GF-D8 (cell line): ENCODE measurements at places on chromosomes 12 and 14.

DNA sequence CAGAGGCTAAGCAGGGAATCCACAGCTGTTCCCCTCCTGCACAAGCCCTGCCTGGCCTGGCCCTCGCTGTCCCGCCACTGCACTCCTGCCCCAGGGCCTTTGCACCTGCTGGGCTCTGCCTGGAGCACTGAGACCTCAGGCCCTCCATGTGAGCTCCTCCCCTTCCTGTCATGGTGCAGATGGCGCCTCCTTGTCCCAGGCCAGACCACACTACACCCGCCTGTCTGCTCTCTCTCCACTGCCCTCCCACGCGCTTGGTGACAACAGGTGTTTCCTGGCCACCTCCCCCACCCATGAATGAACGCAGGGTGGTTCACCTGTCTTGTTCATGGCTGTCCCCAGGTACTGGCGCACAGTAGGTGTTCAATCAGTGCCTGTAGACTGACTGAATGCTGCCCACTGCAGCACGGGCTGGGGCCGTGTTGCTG is 82.9 kb downstream of the NCOR2 start:
- DNase-seq = no peak

- peak; percentile 31 for DNase-seq
These were observed 8.7 kb upstream of the JDP2 start for GRCh38 chr14:75418850-75419768.

DNA sequence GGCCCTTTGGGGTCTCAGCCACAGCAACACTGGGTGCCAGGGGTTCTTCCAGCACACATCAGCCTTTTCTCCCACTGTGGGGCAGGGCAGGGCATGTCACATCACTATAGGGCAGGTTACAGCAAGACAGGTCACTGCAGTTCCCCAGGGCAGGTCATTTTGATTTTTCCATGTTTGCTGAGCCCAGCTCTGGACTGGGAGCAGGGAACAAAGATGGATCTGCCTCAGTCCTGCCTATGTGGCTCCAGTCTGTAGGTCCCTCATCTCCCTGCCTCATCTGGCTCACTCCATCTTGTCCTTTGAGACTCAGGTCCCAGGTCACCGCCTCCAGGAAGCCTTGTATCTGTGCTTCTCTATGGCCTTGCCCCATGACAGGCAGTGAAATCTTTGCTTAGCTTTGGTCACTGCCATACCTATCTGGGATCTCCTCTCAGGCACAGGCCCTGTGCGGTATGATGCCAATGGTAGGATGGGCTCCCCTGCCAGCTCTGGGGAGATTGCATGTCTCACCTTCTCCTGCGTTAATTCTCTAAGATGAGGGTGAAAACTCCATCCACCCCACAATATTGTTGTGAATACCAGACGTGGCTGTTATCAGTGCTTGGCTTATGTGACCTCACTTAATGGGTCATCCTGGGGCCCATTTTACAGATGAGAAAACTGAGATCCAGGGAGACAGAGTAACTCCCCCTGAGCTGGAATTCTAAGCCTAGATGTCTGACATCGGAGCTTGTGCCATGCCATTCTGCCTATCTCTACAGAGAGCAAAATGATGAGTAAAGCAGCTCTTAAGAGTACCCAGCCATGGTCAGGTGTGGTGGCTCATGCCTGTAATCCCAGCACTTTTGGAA is 1.5 kb downstream of the SERPINA6 start:
- no peak for DNase-seq

- DNase-seq = no peak
These were observed 10.0 kb downstream of the FGFR1OP2 start for GRCh38 chr12:26948309-26948708.

DNA sequence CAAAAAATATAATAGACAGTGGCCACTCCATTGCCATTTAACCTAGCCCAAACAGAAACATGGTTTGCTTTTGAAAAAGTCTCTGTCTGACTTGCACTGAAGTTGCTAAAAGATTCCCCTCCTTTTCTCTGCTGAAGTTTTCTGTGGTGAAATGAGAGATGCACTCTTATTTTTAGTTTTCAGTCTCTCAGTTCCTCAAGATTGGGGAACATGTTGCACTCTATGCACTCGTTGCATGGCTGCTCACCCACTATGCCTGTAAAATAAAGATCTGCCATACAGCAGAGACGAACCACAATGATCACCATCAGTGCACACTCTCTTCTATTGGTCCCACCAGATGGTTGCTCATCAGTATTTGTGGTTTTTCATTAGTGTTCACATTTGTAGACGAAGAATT is 13.1 kb upstream of the DAAM1 start:
- no peak for DNase-seq
